H1 (cell line): ENCODE measurements at places on chromosomes 5 and 9.

DNA sequence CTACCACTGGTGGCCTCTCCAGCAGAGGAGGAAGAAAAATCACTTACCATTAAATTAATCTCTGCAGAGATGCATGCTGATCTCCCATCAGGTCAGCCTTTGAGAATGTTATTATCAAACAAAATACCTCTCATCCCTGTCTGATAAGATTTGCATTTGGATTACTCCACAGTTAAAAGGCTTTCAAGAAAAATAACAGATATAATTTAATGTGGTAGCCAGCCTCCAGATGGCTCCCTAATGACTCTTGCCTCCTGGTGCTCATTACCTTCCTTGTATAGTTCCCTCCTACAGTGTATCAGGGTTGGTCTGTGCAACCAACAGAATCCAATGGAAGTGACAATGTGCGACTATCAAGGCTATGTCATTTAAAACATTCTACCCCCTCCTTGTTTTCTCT, 63.6 kb upstream of the TNPO1 start:
- DNase-seq, result no peak

GRCh38 chr5:123156577-123157296, 67.7 kb downstream of the PRDM6 start:
- DNase-seq, result no peak

- DNase-seq, result no peak
Observed at GRCh38 chr9:80878556-80878955, 810.8 kb downstream of the TLE1 start.

GRCh38 chr9:33341182-33341581, 50.9 kb downstream of the NFX1 start:
- no peak for DNase-seq

DNA sequence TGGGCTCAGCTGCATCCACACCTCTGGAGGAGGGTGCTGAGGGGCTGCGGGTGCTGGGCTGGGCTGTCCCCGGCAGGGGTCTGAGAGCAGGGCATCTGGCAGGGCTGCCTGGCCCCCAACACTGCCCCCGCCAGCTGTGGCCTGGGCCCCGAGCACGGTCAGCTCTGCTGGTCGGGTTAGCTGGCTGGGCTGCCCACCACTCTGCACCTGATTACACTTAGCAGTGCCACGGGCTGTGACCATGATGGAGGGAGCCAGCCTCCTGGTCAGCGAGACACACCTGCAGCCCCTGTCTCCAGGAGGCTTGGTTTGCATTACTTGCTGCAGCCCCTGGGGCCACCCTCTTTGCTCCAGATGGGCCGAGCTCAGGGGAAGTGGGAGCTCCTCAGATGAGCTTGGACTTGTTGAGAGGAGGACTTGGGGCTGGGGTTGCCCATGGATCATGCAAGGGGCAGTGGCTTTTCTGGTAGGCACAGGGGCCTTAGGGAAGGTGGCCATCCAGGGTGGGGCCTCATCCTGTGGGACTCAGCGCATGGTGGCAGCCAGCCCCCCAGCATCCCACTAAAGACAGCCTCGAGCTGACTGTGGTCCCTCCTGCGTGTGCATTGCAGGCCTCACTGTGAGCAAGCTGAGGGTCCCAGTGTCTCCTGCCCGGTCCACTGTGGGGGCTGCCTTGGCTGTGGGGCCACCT, 132.0 kb upstream of the FAM120A start:
- DNase-seq, result no peak

DNA sequence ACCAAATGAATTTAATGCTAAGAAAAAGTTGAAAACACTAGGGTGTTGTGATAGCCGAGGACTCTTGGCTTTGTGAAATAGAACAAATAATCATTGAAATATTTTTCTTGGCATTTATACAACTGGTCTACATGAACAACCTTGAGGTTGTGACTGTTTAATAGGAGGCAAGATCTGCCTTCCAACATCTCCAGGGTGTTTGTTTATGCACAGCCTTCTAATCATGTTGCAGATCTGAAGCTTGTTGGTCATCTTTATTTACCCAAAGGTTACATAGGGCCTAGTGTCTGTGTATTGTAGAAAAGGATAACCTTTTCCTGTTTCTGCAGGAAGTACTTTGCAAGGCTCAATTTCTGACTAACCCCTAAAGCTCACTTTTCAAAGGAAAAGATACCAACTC, 65.2 kb upstream of the RANBP3L start:
- DNase-seq, result no peak

DNA sequence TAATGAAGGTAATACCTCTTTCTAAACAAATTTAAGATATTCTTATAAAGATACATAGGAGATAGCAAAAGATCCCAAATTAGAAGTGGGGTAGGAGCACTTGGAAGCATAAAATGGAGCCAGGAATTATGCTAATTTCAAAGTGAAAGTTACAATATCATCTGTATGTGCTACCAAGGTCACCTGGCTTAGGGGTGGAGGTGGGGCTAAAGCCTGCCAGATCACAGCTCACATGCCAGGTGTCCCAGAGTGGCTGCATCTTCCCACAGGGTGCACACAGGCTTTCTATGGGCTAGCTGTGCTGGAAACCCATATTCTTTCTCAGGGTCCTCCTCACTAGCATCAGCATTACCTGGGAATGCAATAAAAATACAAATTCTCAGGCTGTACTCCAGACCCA, 118.2 kb upstream of the TXNDC8 start:
- no peak for DNase-seq

- DNase-seq, result no peak
Observed at GRCh38 chr9:124602204-124602603, 95.0 kb upstream of the NR5A1 start.

DNA sequence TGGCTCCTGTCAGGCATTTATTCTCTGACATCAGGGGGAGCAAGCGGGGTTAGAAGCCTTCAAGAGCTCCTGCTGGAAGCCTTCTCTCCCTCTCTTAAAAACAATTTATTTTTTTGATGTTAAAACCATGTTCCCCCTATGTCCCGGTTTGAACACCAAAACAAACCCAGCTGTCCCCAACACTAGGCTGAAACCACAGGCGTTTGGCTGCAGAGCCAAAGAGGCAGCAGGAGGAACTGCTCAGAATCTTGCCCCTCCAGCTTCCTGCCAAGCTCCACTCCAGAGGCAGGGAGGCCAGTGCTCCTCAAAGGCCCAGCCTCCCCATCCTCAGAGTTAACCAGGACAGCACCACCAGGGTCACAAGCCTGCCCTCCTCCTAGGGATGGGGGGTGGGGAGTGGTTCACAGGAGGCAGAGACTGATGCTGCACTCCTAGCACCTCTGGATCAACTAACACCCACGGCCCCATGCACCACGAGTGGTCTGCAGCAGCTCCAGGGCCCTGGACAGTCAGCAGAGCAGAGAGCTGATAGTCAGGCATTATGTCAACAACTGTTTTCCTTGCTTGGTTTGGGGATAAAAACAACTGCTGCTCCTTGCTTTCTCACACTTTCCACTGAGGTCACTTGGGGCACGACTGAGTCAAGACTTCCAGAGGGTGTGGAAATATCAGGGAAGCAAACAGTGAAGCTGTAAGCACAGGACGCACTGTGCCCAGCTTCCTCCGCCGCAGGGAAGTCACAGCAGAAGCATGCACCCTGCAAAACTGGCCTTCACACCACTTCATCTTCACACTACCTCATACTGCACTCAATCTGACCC, 96.5 kb upstream of the ADRA1B start:
- DNase-seq, result no peak

DNA sequence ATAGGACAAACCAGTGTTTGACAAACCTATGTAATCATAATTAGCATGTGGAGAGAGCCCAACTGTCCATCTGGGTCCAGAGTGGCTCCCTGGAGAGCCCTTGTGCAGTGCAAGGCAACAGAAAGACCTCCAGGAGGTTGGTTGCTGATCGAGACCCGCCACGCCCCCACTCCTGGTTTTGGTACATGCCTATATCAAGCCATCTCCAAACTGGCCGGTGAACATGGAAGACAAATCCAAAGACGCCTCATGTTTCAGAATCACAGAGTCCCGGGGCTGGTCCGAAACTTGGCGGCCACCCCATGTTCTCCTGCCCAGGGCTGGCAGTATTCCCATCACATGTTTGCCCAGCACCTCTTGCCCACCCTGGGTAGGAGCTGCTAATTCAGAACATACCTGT, 140.2 kb downstream of the PAX5 start:
- no peak for DNase-seq

DNA sequence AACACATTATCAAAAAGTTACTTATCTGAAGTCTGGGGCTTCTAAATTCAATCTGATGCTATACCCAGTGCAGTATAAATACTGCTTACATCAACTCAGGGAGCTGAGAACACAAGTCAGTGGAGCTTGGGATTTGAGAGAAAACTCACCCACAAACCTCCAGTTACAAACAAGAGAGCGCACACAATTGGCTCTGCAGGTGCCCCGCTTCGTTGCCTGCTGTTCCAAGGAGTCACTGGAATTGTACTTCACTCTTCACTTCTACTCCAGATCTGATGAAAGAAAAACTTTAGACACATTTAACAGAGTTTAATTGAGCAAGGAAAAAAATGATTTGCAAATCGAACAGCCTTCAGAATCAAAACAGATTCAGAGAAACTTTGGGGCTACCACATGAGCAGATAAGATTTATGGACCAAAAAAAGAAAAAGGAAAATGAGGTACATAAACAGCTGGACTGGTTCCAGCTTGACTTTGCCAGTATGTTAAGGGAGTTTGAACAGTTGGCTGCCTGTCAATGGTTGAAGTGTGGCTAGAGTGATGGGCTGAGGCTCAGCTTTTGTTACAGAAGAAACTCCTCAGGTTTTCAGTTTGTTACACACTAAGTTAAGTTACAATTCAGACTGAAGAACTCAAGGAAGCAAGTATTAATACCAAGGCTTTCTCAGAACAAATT, 156.6 kb downstream of the AOPEP start:
- peak; percentile 24 for DNase-seq

GRCh38 chr9:136777359-136777758, 13.0 kb upstream of the LCN15 start:
- DNase-seq, result no peak
